Occipital lobe (tissue), 3 donors: ENCODE measurements at places on chromosomes 3 and 15. TPM values are rescaled to one million over a fixed set of nuclear protein-coding genes. Genes with fewer than 3 reads are reported as not detected.

Gene KIF7
- total RNA-seq = 5.1 TPM

Gene GATA2
- total RNA-seq = 0.31 TPM

Gene IMPG2
- 3.0 TPM for total RNA-seq

Gene SLC22A13
- 0.94 TPM for total RNA-seq

Gene KBTBD13
- not detected for total RNA-seq

Gene CLRN1
- not detected for total RNA-seq

Gene BCL2A1
- total RNA-seq = 0.94 TPM

Gene CFAP100
- total RNA-seq = 2.0 TPM

Gene TGM4
- total RNA-seq = not detected

Gene TTLL13
- total RNA-seq = 0.31 TPM

Gene SYNPR
- 56.5 TPM for total RNA-seq
